ENCODE measurements at places on chromosomes 1 and 21.

- no peak for DNase-seq
Measured at GRCh38 chr1:56986397-56986796, 20.6 kb upstream of the C8B start.

GRCh38 chr1:37875833-37876232 is 16.4 kb upstream of the MTF1 start:
- DNase-seq = no peak

- DNase-seq = no peak
Measured at GRCh38 chr1:169782596-169782995, 12.1 kb downstream of the METTL18 start.

DNA sequence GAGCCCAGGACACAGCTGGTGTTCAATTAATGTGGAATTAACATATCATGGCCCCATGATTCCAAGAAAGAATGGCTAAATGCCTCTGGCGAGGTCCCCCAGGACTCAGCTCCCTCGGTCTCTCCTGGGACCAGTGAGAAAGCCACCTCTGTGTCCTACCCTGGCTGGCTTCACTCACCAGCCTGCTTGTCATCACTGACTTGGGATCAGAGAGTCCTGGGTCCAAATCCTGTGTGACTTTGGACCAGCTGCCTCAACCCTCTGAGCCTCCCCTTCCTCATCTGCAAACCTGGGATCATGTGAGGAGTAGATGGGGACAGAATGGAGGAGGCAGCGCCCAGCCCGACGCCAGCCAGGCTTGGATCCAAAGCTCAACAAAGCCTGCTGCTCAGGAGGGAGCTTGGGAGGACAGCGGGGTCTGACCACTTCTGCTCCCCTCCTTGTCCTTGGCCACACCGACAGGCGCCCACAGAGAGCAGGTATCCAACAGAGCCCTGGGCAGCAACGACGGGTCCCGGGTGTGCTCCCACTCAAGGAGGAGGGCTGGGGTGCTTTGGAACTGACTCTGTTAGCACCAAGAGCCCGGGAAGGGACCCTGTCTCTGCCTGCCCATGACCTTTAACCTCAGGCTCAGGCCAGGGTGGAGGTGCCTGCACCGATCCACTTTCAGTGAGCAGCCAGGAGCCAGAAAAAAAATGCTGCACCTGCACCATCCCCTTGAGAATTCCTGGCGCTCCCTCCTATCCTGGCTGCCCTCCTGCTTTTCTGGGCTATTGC is 3.2 kb downstream of the SH2D5 start:
- DNase-seq = no peak

- DNase-seq = no peak
Measured at GRCh38 chr1:174680101-174680500, 232.3 kb downstream of the GPR52 start.

DNA sequence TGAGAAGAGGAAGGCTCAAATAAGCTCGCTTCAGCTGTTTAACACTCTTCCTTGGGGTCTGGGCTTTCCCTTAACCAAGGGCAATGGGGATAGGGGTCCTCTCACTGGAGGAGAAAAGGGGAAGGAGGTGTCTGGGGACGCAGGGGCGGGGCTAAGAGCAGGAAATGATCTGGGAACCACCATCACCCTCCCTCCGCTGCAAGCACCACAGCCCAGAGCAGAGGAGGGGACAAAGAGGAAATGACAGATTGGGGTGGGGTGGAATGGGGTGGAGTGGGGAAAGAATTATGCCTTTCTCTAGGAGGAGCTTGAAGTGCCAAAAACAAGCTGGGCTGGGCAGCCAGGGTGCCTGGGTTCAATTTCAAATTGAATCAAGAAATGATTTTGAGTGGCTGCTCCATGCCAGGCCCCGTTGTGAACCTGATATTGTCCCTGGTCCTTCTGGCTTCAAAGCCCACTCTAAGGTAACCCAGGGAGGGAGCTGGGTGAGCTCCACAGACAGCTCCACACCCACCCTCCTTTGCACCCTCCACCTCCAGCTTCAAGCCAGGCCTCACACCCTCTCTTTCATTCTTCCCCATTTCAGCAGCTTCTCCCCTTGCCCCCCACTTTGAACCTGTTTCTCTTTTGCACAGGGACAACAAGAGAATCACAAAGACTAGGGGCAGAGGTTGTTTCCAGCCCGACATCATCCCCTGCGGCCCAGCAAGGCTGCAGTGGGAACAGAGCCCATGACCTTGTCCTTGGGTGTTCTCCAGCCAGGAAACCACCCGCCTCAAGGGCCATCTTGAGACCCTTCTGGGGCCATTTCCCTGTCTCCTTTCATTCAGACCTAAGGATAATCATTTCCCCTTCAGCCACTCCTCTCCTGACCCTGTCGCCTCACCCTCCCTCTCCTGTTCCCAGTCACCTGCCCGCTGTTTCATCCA is 1.1 kb downstream of the ARHGAP30 start:
- DNase-seq = peak; percentile 28

DNA sequence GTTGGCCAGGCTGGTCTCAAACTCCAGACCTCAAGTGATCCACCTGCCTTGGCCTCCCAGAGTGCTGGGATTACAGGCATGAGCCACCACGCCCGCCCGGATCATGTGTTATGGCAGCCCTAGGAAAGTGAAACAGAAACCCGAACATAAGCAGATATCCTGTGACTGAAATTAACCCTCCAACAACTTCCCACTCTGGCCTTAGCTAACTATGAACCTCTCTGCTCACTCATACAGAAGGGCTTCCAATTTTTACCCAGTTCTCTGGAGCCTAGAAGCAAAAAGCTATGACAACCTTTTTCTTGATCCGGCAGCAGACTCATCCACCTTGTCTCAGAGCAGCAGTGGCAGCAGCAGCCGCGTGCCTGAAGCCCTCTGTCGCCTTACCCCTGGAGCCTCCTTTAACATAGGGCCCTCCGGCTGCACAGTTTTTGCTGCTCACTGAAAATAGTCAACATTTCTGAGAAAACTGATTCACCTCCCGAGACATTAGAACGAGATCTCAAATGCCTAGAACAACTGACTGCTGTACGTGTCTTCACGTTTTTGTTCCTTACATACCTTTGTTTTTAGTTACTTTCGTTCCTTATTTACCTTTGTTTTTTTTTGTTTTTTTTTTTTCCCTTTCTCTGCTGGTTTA is 9.3 kb downstream of the CBR1 start:
- no peak for DNase-seq

DNA sequence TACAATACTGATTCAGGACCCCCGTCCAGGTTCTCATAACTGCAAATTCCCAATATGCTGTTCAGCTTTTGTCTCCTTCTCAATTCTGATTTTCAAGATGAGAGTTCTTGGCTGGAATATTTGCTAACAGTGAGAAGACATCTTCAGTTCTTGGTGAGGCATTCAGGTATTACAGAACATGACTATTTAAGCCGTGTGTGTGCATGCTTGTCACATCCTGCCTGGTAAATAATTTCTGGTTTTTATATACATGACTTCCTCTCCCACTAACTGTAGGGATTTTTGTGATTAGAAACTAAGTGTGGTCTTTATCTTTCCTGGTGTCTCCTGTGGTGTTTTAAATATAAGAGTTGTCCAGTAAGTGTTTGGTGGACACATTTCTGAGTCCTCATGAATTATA is 10.2 kb upstream of the SLC19A2 start:
- no peak for DNase-seq

DNA sequence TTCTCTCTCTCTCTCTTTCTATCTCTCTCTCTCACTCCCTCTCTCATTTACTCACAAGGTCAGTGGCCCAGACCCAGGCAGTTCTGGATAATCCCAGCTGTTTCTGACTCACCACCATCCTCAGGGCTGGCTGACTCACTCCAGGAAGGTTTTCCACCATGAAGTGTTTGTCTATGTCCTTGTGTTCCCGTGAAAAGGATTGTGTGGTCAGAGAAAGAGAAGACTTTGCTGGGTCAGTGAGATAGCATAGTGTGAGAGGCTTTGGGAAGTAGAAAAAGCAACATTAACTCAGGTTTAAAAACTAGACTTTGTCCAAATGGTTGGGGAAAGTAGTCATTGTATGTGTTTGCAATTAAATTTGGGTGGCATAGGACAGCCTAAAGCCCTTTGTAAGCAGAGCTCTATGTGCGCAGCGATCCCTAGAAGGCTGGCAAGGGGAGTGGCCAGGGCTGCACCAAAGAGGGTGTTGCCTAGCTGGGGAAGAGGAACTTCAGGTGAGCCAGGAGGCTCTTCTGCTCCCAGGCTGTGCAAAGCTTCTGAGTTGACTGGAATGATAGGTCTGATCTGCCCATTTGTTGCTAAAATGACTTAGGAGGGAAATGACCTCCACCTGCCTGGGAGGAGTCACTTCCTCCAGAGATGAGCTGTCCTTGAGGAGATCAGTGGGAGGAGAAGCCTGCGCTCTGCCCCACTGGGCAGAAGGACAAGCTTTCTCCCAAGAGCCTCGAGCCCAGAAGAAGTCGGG is 4.9 kb upstream of the CAPN2 start:
- no peak for DNase-seq

- DNase-seq = no peak
Measured at GRCh38 chr1:244092293-244092963, 41.3 kb downstream of the ZBTB18 start.

DNA sequence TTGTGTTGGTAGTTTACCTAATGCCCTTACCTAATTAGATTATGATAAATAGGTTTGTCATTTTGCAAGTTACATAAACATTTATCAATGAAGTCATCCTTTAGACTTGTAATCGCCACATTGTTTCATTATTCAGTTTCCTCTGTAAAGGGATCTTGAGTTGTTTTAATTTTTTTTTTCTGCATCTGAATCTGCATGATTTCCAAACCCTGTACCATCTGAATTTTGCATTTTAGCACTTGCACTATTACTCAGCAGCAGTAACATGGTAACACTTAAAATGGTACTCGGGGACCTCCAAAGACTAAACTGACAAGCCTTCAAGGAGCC is 12.4 kb downstream of the TARDBP start:
- no peak for DNase-seq

DNA sequence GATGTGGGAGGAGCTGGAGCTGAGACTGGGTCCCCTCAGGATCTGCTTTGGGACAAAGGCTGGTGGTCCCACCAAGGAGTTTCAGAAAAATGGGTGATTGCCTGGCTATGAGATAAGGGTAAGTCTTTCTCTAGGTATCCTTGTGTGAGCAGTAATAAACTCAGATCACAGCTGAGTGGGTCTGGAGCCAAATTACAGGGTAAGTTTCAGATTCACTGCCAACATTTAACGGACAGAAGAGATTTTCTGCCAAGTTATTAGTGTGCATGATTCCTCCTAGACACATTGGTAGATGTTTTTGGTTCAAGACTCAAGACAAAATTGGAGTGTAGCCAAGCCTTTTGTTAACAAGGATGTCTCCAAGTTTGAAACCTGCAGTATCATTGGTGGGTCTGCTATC is 7.5 kb downstream of the CD1B start:
- no peak for DNase-seq
